ENCODE measurements at places on chromosomes 16 and 17. TPM values are rescaled to one million over a fixed set of nuclear protein-coding genes. Genes with fewer than 3 reads are reported as not detected.

- DNase-seq: no peak
Measured at GRCh38 chr16:4917117-4917516, 19.8 kb downstream of the PPL start.

ZG16 gene
- 0.04 TPM for polyA plus RNA-seq

GRCh38 chr17:44121997-44122815, 1.2 kb downstream of the HDAC5 start:
- no peak for DNase-seq

DNA sequence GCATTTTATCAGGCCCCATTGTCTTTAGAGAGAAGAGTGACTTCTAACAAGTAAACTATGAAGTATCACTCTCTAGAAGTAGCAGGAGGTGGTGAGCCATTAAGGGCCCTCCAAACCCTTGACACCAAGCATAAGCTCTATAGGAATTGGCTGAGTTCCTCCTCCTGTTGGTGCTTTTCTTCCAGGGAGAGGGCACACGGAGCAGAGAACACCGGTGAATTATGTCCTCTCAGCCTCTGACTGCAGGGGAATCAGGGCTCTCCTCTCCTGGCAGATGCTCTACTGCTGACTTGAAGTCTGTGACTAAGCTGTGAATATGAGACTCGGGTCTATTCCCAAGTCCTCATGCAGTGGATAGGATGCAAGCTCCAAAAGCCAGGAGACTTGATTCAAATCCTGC, 32.3 kb downstream of the CHD9 start:
- DNase-seq: no peak

TNFRSF17 gene
- polyA plus RNA-seq: not detected

GRCh38 chr16:66844009-66844341, 239 bp upstream of the CA7 start:
- no peak for DNase-seq

SDR42E2 gene
- not detected for polyA plus RNA-seq

DNA sequence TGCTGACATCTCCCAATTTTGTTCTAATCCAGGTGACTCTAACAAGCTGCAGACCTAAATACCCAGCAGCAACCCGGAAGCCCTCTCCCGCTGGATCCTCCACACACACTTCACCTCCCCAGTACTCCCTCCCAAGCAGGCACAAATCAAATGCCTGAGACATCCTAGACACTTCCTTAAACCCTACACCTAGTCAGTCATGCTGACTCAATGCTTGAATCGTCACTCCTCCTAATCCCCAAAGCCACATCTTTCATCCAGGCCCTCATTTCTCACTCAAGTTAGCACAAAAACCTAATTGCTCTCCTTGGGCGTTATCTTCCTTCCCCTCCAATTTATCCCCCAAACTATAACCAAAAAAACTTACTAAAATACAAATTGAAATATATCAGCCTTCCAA, 32.7 kb downstream of the CMC2 start:
- no peak for DNase-seq

- DNase-seq: no peak
Measured at GRCh38 chr17:70865993-70866804, 696.9 kb downstream of the KCNJ2 start.

DNA sequence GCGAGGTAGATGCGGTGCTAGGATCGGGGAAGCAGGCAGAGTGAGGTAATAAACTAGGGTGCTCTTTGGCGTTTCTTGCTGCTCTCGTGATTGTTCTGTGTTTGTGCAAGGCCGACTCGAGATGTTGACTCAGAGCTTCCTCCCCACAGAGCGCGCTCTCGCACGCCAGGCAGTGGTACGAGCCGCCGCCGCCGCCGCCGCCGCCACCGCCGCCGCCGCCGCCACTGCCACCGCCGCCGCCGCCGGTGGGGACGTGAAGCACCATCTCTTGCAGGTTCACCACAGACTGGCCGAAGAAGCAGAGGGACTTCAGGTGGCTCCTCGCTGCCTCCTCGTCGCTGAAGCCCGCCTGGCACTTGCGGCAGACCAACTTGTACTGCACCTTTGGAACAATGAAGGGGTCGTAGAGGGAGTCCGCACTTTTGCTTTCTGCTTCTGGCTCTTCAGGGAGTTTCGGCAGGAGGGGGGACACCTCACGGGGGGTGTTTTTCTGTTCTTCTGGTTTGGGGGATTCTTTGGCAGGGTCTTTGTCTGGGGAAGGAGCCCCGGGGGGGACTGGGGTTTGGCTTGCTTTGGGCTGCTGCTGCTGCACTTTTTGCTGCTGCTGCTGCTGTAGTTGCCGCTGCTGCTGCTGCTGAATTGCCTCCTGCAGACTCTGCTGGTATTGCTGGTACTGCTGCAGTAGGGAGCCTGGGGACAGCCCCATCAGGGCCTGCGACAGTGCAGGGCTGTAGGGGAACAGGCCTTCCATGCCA, 260.2 kb downstream of the ZFHX3 start:
- peak; percentile 41 for DNase-seq

DNA sequence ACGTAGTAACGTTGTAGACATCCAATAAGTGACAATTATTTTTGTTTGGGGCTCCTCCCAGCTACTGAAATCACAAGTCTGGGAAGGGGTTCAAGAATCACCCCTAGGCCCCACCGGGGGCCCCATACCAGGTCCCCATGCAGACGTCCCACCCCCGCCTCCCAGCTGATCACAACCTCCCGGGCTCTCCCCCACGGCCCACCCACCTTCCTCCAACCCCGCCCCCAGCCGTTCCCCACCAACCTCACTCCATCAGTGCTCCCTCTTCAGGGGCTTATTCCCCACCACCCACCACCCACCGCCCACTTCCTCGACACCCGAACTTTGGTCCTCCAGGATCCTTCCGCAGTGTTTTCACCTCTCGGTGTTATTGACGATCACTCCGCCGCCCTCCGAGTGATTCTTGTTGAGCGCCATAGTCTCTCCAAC, 240 bp downstream of the WBP2 start:
- DNase-seq: no peak

DNA sequence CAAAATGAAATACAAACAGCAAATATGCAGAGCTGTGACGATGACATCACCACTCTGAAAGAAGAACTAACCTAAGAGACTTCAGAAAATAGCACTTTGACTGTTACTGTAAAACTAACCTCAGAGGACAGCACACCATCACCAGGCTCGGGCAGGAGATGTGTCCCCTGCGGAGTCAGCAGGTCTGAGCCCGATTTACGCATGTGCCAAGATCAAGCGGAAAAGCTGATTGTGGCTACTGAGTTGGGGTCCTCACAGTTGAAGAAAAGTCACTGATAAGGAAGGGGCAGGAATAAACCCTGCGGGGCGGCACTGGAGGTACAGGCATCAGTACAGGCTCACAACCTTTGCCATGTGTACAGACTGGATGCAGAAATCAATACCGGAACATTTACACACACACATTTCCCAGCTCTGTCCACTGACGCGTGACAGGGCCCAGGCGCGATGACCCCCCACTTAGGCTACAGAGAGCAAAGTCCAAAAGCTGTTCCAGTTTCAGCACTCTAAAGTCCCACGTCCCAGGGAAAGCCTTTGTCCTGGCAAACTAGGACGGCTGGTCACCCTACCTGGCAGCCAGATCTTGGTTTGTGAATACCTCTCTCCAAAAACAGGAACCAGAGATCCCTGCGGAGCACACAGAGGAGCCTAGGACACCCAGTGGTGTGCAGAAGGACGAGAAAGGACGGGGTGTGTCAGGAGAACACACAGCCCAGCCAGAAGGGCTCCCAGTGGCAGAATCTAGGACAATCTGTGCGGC, 21.5 kb downstream of the TRAP1 start:
- DNase-seq: no peak

ABI3 gene
- polyA plus RNA-seq: 7.7 TPM

MPV17L gene
- polyA plus RNA-seq: 7.1 TPM

DNA sequence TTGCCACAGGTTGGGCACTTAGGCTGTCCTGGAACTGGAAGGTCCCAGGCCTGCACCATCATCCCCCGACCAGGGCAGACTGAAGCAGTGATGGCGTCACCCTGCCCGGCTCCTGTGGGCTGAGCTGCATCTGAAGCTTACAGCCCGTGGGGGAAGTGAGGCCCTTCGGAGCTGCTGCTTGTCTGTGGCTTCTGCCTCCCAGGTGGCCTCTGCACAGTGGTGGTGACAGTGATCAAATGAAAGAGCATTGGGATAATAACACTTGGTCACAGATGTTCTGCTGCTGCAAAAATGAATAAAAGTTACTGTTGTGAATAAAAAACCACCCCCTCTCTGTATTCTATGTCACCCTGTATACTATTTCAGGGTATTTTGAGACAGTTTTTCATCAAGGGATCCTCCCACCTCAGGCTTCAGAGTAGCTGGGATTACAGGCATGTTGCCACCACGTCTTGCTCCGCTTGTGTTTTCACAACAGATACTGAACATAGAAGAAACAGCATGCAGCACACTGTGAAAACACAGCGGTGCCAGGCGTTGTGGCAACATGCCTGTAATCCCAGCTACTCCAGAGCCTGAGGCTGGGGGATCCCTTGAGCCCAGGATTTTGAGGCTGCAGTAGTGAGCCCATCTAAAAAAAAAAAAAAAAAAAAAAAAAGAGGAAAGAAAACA, 165.0 kb downstream of the LGALS9B start:
- no peak for DNase-seq

DNA sequence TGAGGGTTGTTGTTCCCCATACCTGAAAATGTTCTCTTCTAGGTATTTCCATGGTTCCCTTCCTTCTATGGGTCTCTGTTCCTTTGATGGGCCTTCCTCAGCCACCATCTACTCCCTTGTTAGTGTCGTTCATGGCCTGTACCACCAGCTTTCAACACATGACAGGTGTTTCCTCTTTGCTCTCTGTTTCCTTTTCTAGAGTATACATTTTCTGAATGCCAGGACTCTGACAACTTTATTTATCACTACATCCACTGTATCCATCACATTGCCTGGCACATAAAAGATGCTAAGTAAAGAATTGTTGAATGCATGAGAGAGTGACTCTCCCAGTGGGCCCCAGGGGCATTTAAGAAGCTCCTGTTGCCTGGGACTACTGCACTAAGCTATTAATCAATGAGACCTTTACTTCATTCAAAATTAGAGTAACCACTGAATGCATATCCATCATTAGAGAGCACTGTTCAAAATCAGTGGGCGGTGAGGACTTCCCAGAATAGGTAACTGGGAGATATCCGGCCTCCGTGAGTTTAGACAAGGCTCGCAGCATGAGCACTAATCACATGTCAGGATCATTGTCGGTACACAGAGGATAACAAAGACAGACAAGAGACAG, 255.0 kb downstream of the CBLN1 start:
- no peak for DNase-seq

DNA sequence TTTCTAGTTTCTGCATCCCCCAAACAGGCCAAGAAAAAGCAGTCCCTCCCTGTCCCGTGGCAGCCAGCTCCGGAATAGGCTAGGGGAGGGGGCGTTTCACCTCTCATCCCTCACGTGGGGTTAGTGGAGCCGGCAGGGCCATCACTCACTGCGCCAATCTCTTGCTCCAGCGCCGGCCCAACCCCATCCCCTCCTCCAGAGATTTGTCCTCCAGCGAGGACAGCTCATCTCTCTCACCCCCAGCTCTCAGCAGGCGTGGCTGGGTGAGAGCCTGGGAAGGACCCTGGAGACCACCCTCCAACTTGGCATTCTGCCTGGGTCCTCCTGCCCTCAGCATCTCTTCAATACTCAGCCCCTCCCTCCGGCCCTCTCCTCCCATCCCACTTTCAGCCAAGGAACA, 74.1 kb downstream of the TMEM132E start:
- no peak for DNase-seq

DNA sequence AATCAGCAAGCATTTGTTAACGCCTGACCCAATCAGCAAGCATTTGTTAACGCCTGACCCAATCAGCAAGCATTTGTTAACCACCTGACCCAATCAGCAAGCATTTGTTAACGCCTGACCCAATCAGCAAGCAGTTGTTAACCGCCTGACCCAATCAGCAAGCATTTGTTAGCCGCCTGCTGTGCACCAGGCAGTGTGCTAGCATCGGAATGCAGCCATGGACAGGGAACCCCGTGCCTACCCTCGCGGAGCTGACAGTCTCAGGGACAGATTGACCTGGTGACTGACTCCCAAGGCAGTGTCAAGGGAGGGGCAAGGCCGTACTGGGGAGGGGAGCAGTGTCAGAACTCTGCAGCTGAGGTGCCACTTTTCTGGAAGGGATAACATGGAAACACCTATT, 66.9 kb downstream of the ABR start:
- no peak for DNase-seq

ABCA8 gene
- 22.6 TPM for polyA plus RNA-seq

DNA sequence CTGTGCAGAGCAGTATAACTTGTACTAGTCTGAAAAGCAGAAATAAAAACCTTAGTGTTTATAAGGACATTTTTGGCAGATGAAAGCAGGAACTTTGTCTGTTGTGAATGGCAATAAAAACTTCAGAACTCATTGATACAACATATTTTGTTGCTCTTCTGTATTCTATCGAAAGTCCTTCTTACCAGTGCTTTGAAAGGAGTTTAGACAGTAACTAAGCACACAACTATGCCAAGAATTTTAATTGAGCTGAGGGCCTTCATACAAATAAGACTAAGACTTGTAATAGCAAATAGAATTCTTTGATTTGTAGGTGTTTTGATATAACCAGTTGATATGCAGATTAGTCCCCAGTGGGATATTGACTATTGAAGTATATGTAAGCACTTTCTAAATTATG, 308.4 kb downstream of the ZFHX3 start:
- DNase-seq: no peak

DNA sequence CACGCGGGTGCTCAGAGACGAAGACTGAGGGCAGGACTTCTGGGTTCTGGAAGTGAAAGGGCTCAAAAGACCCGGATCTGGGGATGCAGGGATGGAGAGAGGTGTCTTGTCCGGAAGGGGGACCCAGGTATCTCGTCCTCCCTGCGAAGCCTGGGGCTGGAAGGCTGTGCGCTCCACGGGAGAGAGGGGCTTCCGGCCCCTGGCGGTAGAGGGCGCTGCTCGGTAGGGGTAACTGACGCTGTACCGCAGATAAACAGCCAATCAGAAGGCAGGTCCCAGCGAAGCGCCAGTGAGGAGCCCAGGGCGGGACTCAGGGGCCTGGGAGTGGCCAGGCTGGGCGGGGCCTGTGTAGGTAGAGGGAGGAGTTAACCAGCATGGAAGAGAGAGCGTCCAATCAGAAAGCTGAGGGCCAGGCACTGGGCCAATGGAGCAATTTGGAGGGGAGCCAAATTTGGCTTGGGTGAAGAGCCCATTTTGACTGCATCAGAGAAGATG, 804 bp downstream of the TGFB1I1 start:
- DNase-seq: peak; percentile 94

- no peak for DNase-seq
Measured at GRCh38 chr16:30743716-30744115, 4.5 kb upstream of the PHKG2 start.

All from heart left ventricle (tissue), 16 donors.